ENCODE measurements at places on chromosomes 3 and 15. TPM values are rescaled to one million over a fixed set of nuclear protein-coding genes. Genes with fewer than 3 reads are reported as not detected.

- DNase-seq: no peak
Observed at GRCh38 chr3:157865352-157866000, 240.7 kb downstream of the SHOX2 start.

DNA sequence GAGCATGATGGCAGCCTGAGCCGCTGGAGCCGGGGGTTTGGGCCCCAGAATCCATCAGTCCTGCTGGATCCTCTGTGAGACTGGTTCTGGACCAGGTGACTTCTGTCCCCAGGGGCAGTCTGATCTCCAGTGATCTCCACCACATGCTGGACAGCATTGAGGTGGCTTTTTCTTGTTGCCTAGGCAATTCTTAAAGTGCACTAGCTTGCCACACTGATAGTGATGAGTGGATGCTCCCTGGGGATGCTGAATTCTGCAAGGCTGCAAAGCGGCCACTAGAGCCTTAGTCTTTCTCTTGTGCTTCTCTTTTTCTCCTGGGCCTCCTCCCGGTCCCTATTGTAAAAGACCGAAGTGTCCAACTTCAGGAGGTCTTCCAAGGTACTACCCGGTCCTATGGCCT, 70.4 kb upstream of the ATP11B start:
- DNase-seq: no peak

DNA sequence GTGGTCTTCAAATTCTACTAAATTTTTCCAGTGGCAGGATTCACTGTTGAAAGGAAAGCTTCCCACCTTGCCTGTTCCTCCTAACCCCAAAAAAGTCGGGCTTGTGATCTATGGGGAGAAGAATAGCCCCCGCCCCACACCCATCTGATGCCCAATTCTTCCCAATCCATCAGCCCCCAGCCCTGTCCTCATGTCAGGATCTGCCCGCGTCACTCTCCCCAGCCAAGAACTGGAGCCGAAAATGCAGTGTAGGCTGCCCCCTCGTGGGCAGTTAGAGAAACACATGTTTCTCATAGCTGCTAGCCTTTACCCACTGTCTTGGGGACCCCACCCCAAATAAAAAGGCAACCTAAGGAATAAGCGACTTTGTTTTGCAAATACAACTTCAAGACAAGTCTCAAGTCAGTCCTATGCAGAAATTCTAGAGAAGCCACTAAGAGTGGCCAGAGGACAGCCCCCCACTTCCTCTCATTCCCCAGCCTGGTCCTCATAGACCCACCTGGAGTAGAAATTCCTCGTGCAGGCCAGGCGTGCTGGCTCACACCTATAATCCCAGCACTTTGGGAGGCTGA, 13.0 kb upstream of the CSK start:
- peak; percentile 49 for DNase-seq

DNA sequence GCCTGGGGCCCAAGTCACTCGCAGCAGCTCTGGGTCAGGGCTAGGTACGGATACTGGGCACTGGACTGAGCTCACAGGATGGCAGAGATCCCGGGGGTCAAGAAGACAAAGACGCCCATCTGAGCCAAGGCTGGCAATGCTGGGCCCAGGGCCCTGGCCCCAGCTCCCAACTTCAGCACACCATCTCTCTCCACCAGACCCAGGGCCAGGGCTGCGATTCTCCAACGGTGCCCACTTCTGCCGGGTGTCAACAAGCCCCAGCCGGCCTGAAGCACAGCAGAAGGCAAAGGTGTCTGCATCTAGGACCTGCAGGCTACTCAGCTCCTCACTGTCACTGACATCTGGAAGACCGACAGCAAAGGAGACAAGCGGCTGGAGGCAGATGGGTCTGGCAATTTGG, 8.6 kb downstream of the WDR73 start:
- DNase-seq: no peak

The MNS1 gene
- total RNA-seq: 0.43 TPM

GRCh38 chr3:17258823-17259436, 374.2 kb downstream of the PLCL2 start:
- DNase-seq: peak; percentile 41

DNA sequence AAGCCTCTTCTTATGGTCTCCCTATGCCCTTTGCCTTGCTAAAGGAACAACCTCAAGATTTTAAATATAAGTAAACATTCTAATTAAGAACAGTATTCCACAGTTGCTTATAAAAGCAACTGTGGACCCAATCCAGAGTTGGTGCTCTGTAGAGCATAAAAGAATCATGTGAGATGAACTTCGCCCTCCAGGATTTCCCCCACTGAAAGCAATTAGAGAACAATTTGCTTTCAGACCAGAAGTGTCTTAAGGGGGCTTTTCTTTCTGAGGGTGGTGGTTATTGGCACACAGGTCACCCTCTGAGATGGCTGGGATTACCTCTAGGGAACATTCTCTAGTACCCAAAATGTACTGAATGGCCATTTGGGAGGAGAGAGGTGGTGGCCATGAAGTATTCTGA, 10.6 kb downstream of the ZNF592 start:
- no peak for DNase-seq

The SQOR gene
- total RNA-seq: 81.6 TPM

DNA sequence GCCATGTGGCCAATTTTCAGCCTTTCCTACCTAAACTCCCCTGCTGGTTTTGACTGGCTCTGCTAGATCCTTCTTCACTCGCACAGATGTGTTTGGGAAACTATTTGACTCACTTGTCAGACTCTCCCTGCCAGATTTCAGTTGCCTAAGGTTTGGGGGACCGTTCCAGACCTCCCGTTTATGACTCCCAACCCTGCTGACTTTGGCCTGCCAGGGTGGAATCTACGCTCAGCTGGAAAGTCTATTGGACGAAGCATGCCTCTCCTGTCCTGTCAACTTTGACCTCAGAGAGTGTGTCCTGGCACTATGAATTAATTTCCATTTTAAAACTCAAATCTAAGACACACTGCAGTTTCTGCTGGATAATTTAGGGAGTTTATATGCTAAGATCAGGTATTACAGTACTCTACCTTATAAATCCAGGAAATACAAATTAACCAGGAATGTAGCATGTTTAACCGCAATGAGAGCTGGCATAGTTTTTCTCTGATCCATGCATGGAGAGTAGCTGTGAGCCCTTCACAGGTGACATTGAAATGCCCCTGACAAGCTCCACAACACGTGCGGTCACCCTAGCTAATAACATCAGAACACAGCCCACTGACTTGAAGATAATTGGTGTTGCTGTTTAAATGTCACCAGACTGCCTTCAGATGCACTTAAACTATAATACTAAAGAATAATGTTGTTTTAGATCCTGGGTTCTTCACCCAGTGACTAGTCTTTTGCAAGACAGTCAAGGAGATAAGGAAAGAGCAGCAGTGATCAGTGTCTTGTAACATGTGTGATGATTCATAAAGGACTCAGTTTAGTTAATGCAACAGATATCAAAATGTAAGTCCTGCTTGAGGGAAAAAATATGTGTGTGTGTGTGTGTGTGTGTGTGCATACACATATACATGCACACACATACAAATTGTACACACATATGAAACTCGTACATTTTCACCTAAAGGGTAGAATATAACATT, 223.0 kb upstream of the MCTP2 start:
- DNase-seq: peak; percentile 53

DNA sequence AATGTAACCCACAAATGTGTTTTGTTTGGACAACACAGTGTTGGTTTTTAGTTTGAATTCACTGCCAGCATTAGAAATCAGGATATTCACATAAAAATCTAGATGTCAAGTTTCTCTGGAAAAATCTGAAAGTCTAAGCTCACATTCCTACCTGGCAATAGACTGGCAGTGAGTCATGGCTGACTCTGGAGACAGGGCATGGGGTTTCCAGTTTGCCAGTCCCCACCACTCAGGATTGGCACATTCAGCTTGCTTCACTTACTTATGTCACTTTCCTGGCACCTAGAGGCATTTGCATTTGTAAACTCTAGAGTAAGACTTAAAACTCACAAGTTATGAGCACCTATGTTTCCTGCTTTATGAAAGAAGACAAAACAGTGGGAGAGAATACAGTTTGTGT, 19.1 kb upstream of the SEC61A1 start:
- DNase-seq: no peak

DNA sequence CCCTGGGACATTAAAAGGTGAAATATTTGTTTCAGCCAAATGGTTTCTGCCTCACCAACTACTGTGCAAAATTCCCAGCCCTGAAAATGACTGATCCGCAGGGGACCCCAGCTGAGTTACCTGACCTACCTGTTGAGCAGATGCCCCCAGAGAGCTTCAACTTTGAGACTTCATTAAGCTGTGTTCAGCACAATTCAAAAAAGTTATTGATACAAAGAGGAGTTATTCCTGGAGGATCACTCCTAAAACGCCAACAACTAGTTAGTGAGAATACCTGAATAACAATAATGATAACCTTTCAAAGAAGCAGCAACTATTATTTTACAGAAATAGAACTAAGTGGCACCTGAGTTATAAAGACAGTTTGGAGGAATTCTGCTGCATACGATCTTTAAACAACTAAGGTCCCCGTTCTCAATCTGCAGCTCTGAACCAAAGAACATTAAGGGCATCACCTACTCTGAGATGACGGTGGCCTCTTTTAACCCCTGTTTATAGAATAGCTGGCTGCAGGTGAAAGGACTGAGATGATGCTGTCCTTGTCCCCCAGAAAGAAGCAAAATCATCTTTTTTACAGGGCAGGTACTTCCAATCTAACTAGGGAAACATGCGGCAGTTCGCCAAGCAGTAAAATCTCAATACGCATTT, 659 bp downstream of the GADL1 start:
- no peak for DNase-seq

All from fibroblast of villous mesenchyme (primary cell).